ENCODE measurements at places on chromosomes 2 and 18.

DNA sequence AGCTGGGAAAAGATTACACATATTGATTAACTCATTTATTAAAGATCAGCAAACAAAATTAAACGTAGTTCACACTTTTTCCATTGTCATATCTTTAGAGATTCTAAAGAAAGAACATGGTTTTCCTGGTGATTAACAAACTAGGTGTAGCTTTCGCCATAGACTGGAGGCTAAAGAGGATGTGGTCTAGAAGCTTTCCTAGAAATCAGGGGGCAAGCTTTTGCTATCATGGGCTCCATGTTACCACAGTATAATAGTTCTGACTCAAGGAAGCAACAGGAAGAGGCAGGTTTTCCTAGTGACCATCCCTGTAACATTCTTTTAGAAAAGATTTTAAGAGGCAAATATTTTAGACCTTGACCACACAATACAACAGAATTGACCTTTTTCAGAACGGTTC lies 232.7 kb downstream of the METTL4 start:
- DNase-seq = no peak

GRCh38 chr2:240840435-240841060 lies 20.5 kb upstream of the KIF1A start:
- DNase-seq = no peak

DNA sequence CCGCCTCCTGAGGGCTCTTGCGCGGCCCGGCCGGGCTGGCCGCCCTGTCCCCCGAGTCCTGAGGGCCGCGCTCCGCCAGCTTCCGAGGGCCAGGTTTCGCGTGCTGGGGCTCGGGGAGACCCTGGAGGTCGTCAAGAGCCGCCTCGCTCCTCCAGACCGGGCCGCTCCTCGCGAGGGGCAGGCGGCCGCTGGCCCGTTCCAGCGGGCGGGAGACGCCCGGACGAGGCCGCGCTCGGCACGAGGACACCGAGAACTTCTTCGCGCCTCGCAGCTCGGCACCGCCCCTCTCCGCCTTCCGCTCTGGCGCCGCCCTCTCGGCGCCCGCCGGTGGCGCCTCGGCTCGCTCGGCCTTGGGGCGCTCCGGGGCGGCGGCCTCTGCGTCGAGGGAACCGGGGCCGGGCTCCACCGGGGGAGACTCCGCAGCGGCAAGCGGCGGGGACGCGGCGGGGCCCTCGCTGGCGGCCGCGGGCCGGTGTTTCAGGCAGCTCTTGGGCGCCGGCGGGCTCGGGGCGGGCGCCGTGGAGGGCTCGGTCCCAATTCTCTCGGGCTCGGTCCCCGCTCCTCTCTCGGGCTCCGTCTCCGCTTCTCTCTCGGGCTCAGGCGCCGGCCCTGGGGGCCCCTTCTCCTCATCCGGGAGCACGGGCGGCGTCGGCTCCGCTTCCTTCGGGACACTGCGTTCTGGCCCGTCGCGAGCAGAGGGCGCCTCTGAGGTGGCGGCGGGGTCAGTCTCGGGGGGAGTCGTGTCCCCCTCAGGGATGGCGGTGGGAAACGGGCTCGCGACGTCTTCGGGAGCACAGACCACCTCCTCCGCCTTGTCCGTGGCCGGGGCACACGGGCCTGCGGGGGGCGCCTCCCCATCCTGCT lies 91.6 kb upstream of the MGAT4A start:
- peak; percentile 35 for DNase-seq

DNA sequence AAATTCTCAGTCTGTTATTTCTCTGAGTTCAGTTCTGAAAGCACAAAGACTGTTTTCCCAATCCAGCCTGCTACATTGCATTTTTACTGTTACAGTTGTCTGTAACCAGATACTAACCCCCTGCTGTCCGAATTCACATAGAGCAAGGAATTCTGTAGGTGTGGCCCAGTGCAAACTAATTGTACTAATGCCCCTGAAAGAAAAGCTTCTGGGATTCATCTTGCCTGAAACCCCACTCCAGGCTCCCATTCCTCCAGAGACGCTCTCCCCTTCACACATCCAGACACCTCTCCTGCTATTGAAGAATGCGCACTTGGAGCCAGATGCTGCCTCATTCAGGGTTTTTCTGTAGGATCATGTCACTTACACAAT lies 127.0 kb downstream of the TTC32 start:
- no peak for DNase-seq

GRCh38 chr2:83103613-83104012 lies 1355.5 kb downstream of the SUCLG1 start:
- DNase-seq = no peak

DNA sequence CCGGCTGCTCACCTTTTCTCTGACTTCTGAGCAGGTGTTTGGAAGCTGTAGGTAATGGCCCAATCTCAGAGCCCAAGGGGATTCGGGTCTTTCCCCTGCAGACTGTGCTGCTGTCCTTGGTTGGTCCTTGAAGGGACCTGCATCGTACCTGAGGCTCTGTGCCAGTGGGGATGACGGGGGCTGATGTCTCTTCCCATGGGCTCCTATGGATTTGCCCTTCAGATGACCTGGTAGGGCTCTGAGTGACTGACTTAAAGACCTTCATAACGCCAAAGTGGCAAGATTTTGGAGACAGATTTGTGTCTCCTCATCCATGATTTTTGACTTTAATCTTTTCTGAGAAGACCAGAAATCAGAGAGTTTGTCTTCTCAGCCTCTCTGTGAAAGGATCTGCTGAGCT lies 166.1 kb downstream of the FAM210A start:
- no peak for DNase-seq

Measured in stimulated activated CD4-positive, alpha-beta T cell treated with anti-CD3 and anti-CD28 coated beads, Interleukin-1b, Interleukin-23, amount 100 ng/mL, for 4 hours (primary cell).